ENCODE measurements at places on chromosomes 1 and 21.

DNA sequence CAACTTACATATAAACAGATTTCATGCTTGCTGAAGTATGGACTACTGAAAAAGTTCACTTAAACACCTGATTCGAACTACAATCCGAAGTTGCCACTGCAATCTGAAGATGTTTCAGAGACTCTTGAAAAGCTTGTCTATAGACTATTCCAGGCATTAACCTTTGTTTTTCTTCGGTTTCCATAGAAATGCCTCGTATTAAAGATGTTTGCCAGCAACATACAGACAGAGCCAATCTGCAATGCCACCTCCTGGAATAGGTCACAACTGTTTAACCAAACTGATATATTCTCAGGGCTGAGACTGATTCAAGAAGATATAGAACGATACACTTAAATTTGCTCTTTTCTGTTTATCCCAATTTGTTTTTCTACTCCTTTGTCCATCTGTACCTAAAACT lies 28.9 kb upstream of the DMRTB1 start:
- DNase-seq, result no peak

- DNase-seq, result no peak
Observed at GRCh38 chr21:41869771-41870170, 9.4 kb downstream of the PRDM15 start.

- no peak for DNase-seq
Observed at GRCh38 chr1:90746857-90747256, 29.8 kb upstream of the BARHL2 start.

DNA sequence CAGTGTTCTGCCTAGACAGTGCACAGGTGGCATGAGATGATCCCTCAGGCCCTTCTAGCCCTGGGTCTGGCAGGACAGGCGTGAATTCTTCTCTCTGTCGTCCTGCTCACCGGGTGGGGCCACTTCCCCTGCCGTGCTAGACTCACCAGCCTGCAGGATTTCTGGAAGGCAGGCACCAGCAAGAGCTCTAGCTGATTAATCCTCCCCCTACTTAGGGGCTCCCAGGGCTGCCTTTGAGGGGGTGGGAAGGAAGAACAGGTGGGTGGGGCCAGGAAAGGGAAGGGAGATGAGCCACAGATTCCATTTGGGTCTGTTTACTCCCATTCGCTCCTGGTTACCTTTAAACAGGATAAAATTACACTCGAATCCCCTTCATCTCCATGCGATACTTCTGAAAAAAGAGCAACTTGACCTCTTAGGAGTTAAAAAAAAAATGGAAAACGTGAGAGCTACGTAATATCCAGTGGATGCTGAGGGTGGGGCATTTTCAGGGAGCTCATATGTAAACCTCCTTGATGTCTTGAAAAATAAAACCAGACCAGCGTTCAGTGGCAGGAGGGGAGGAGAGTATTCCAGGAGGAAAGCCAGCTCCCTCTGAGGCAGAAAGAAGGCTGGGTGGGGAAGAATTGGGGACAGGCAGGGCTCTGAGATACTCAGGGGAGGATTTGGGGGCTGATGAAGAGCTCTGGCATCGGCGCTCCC lies 665.5 kb downstream of the PTPRU start:
- DNase-seq, result no peak

GRCh38 chr1:89606227-89606980 lies 26.5 kb upstream of the LRRC8C start:
- no peak for DNase-seq

GRCh38 chr1:118989006-118989815 lies 1.1 kb upstream of the TBX15 start:
- no peak for DNase-seq

- no peak for DNase-seq
Observed at GRCh38 chr1:244303610-244303969, 148.1 kb downstream of the ADSS2 start.

GRCh38 chr1:86175756-86176155 lies 19.2 kb upstream of the COL24A1 start:
- DNase-seq, result no peak

DNA sequence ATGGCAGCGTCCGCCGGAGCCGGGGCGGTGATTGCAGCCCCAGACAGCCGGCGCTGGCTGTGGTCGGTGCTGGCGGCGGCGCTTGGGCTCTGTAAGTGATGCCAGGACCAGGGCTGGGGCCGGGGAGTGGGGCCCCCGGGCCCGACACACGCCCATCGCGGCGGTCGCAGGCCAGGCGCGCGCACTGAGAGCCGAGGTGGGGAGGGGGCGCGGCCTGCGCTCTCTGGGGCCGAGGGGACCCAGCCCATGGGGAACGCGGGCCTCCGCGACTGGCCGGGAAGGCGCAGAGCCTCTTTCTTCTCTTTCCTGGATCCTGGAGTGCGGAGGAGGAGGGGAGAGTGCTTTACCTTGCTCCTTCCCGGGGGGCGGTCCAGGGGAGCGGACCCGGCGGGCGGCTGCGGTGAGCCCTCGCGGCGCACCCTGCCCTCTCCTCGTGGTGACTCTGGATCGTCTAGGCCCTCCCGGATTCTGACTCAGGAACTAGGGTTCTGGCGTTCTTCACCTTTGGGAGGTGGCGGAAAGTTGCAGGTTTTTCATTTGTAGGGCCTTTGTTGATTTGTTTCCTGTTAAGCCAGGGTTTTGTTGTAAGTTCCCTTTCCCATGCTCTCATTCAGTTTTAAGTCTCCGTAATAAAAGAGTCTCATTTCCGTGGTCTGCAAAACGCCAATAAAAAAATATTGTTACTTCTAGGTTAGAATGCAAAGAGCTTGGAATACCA lies 529 bp downstream of the MPZL1 start:
- no peak for DNase-seq

- DNase-seq, result no peak
Observed at GRCh38 chr1:25425098-25426085, 4.8 kb upstream of the RHCE start.

DNA sequence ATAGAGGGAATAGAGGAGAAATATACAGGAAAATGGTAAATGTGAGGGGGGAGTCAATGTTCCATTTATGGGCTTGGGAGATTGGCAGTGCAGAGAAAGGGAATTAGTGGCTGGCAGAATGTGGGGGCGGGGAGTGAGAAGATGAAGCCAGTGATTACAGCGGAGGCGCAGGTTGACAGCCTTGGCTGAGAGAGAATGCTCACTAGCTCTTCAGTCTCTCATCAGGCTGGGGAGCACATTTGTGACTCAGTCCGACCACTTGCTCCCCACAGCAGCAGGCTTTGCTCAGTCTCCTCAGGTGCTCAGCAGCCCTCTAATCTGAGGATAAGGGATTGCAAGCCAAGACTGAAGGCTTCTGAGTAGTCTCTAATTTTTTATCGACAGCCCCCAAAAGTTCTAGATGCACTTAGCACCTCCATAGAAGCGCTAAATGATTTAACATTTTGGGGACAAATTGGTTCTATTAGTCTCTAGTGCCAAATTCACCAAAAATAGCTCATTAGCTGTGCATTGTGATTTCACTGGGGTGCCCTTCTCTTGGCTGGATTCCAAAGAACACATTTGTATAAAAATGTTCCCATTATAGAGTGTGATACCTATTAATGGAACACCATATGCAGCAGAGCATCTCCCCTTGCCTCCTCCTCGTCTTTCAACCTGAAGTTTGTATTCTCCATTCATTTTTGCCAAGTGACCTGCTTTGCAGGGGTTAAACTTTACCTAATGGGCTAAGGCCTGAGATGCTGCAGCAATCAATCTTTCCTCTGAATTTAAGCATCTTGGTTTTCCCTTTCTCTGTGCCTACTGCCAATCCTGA lies 191.8 kb downstream of the ZNF326 start:
- no peak for DNase-seq

GRCh38 chr1:58585581-58586151 lies 8.6 kb upstream of the TACSTD2 start:
- DNase-seq, result no peak

GRCh38 chr1:231421546-231421970 lies 529 bp downstream of the EGLN1 start:
- DNase-seq, result no peak

- DNase-seq, result no peak
Observed at GRCh38 chr1:119551218-119551617, 44.2 kb downstream of the HSD3B1 start.

GRCh38 chr1:60573726-60574409 lies 500.3 kb upstream of the C1orf87 start:
- DNase-seq, result no peak

- no peak for DNase-seq
Observed at GRCh38 chr1:43354936-43355335, 3.8 kb upstream of the CDC20 start.

DNA sequence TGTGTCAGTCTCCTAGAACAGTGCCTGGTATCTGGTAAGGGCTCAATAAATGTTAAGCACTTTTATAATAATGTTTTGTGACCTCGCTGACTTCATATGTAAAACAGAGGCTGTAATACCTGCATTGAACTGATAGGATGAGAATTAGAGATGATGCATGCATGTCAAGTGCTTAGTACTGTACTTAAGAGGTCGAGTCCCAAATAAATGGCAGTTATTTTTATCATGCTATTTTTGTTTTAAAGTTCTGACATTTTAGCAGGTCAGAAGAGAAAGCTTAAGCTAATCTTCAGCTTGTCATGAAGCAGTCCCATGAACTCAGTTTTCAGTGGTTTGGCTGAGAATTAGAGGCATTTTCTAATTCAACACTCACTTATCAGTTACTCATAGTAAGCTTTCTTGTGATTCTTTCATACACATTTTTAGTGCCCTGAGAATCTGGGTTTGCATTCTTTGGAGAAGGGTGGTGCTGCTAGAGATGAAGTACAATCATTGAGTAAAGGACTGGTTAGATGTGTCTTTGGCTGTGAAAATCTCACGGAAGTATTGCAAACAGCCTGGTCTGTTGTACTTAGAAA lies 75.7 kb upstream of the RAVER2 start:
- DNase-seq, result no peak

DNA sequence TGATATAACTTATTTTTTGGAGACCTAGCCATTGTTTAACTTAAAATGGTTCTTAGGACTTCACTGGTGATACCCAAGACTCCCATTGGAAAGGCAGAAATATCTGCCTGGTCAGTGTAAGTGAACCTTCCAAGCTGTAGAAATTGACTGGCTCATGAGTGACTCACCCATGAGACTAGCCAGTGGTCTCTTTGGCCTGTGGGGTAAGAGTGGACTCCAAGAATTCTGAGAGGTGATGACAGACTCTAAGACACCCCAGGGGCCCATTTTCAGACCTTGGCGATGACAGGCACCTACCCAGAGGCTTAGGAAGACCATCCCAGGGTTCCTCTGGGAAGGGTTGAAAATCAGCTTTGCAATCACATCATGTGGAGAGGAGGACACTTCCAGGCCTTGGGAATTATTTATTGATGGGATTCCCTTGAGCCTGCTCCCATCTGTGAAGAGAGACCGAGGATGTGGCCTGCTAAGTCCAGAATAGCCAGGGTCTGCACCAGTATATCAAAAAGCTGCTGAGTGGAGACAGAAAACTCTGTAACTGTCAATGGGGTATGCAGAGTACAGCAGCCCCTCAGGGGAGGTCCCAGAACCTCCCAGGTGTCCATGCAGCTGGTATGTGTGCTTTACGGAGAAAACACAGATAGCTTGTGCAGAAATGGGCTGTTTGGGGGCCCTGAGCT lies 78.9 kb downstream of the KAZN start:
- no peak for DNase-seq

DNA sequence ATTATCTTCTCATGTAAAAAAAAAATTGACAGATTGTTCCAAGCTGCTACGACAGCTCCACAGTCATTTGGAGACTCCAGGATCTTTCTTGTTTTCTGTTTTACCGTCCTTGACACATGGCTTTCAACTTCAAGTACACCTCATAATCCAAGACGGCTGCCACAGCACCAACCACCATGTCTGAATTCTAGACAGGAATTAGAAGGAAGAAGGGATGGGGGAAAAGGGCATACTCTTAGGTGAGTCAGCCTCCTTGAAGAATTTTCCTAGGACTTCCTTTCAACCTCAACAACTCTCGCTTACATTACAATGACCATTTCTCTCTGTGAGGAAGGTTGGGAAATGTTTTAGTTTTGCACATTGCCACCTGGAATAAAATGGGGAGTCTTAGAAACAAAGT lies 110.3 kb upstream of the TNR start:
- DNase-seq, result no peak

GRCh38 chr1:101683136-101683535 lies 313.6 kb downstream of the OLFM3 start:
- no peak for DNase-seq

All from cortex of kidney (tissue), 1 donor.